ENCODE measurements at places on chromosomes 1 and 21.

GRCh38 chr1:79899914-79900313 lies 893.4 kb upstream of the ADGRL4 start:
- DNase-seq, result no peak

GRCh38 chr1:65232461-65232990 lies 76.8 kb upstream of the DNAJC6 start:
- DNase-seq, result no peak

- no peak for DNase-seq
These were observed 178.9 kb downstream of the PDE4B start for GRCh38 chr1:65971547-65971946.

DNA sequence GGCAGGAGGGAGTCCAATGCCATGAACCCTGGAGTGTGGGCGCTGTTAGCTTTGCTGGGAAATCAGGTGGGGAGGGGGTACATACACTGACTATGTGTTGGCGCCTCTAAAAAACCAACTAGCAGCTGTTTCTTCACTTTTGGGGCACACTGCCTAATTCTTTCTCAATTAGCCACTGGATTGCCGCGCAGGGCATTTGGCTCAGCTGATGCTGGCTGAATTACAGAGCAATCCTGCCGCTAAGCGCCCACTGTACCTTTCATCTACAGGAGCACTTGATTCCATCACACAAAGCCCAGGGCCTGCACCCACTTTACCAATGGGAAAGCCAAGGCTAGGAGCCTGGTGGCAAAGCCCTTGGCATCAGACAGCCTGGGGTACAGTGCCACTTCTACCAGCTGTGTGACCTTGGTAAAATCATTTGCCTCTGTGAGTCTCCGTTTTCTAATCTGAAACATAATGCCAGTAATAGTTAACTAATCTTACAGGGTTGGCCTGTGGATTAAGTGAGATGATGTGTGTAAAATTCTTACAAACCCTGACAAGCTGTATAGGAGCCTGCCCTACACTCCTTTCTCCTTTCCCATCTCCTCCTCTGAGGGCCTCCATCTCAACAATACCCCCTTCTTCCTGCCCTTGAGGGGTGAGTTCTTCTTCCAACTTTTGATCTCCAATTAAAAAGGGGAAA lies 59.0 kb downstream of the UBE2T start:
- DNase-seq, result no peak

DNA sequence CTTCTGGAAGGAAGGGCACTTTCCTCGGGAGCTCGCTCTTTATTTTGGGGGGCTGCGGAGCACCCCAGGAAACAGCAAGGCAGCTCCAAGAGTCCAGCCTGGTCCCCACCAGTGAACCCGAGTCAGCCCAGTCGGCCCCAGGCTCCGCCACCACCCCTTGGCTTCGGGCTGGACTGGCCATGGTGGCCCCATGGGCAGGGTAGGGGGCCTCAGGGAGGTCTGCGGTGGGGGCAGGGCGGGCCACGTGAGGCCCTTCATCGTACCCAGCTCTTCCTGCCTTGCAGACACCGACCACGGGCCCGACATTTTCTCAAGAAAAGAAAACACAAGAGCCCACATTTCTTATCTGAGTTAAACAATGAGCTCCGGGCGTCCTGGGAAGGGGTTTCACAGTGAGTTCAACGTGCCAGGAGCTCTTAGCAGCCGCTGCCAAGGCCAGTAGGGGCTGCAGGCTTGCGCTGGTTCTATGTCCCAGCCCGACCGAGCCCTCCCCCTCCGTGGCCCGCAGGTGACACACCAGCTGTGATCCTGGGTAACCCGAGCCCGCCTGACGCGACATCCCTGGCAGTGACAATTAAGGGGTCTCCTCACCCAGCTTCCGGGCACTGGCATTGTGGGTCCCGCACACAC lies 66.2 kb downstream of the PRDM16 start:
- no peak for DNase-seq

- DNase-seq, result no peak
These were observed 1510.3 kb downstream of the AMY1C start for GRCh38 chr1:105260001-105260400.

- no peak for DNase-seq
These were observed 65.4 kb downstream of the FAM163A start for GRCh38 chr1:179808503-179808902.

DNA sequence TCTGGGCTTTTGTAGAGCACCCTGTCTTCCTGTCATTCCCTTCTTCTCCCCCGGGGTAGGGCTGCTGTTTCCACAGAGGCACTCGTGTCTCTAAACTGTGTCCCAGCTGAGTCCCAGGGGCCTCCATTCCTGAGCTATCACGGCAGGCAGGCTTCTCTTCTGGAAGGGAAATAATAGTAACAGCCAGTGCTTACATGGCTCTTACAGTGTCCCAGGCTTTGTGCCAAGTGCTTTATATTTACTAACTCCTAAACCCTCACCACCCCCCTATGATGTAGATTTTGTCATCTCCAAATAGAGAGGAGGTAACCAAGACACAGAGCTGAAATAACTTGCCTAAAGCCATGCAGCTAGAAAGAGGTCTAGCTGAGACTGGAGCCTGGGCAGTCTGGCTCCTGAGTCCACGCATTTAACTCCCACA lies 1.4 kb upstream of the CELF3 start:
- DNase-seq, result no peak

- DNase-seq, result no peak
These were observed 23.1 kb downstream of the SOD1 start for GRCh38 chr21:31682620-31683019.

DNA sequence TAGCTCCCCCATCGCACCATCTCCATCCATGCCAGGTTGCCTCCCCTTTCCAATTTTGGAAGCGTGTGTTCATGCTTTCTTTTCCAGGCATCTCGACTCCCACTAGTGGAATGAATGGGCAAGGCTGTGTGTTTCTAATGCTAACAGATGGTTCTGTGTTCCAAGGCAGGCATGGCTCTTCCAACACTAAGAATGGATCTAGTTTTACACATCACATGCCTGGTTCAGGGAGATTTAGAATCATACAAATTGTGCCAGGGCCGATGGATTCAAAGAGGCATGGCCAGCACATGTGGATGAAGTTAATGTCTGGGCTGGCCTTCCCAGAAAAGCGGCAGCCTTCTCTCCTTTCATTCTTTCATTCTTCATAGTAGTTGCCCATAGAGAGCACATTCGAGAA lies 438.7 kb downstream of the PRDM2 start:
- DNase-seq, result no peak

- DNase-seq, result no peak
These were observed 97.7 kb downstream of the TMEM53 start for GRCh38 chr1:44576456-44577150.

DNA sequence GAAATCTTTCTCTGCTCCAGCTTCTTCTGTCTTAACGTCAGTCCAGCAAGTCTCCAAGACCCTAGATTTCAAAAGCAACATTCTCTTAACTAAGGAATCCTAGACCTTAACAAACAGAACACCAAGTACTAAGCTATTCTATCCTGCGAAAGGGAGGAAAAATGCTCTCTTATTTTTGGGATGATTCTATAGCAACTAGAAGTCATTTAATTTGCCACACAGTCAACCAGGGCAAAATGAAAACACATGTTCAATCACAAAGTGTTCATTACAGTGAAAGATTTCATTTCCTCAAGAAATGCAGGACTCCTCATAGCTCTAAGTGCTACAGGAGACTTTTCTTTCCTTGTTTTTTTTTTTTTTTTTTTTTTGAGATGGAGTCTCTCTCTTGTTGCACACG lies 36.2 kb upstream of the DOCK7 start:
- no peak for DNase-seq

GRCh38 chr1:24980836-24981630 lies 51.0 kb upstream of the RUNX3 start:
- DNase-seq, result no peak

GRCh38 chr1:68590473-68590872 lies 93.6 kb upstream of the DEPDC1 start:
- DNase-seq, result no peak

- DNase-seq, result no peak
These were observed 148.9 kb upstream of the RUNX1 start for GRCh38 chr21:35197992-35198431.

DNA sequence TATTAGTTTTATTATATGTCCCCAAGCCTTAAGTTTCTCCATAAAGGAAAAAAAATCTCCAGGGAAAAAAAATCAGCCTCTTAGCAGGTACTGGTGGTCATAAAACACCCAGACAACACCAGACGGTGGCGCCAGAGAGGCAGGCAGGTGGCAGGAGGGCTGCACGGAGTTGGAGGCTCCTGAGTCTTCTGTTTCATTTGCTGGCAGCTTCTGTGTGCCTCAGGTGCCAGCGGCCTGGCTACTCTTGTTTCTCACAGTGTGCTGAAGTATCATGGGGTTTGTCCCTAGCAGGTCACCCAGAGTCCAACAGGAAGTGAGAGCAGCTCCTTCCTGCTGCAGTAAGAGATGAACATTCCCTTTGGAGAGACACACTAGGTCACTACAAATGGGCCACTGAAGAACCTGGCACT lies 123.3 kb upstream of the GADD45A start:
- peak; percentile 96 for DNase-seq

DNA sequence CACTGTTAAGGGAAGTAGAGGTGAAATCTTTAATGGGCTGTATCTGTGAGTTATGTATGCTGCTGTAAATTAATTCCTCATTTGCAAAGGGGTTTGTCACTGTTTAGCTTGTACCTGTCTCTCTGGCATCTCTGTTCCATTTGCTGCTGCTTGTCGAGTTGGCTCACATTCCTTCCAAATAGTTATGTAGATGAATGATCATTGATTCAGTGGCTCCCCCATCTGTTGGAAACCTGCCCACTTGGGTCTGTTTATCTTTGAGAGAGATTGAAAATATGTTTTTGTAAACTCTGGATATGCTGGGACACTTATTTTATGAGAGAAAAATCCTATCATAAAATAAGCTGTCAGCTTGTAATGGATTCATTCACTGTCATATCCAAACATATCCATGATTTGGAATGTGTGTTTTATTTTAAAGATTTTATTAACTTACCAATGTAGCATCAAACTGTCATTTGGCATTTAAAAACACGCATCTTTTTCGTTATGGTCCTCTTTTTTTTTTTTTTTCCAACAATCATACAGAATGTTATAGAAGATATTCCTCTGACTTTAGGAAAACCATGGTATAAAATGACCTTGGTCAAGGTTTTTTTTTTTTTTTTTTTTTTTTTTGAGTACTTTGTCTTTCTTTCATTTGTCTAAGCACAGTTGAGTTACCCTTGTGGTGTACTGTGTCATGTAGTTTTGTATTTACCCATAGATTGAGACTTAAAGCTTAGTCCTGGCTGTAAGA lies 3.5 kb downstream of the RYR2 start:
- DNase-seq, result no peak

DNA sequence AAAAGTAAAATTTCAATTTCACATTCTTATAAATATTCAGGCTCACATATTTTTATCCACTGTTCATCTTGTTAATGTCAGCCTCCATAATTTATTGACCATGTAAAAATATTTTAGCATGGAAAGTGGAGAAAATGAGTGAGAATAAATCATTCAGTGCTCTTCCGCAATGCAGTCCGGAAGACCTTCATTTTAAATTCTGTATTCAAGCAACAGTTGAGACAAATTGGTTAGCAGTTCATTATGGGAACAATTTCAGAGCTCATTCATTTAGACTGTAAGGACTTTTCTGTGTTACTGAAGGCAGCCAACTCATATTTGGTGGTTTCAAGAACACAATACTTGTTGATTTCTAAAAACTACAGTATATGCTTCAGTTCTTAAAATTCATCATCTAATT lies 97.8 kb downstream of the TYW3 start:
- DNase-seq, result no peak

DNA sequence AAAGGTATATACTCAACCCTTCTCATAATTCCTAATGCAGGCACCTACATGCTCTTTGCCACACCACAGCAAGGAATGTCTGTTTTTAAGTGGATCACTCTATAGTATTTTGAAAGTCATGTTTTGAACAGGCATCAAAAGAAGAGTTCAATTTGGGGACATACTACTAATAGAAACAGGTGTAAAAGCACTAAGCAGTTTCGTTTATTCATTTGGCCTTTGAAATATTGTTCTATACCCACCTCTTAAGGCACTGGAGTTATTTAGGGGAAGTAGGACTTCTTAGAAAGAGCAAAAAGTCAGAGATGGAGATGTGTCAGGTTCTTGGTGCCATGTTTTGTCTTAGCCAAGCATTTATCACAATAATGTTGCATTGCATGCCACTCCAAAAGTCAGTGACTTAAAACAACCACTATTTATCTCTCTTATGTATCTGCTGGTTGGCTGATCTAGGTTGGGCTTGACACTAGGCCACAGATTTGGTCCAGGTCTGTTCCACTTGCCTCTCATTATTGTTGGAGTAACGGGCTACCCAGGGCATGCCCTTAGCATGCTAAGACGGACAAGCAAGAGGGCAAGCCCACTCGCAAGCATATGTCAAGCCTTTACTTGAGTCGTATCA lies 107.5 kb downstream of the RGL1 start:
- no peak for DNase-seq

- no peak for DNase-seq
These were observed 36.1 kb downstream of the SORT1 start for GRCh38 chr1:109361649-109362048.

DNA sequence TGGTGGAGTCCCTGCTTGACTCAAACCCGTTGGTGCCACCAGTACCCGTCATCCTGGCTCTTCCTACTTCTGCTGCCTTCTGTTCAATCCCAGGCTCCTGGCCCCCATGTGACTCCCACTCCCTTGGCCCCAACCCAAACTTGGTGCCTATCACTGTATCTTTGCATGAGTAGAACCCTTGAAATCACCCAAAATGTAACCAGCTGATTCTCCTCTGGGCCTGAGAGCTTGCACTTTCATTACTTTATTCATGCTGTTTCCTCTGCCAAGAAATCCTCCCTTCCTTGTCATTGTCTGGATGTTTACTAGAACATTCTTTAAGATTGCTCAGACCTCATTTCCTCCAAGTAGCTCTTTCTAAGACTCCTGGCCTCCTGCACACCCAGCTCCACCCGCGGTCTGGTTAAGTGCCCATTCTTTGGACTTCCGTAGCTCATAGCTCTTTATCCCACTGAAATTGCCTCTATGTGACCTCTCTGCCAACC lies 15.7 kb downstream of the PTAFR start:
- DNase-seq, result no peak

DNA sequence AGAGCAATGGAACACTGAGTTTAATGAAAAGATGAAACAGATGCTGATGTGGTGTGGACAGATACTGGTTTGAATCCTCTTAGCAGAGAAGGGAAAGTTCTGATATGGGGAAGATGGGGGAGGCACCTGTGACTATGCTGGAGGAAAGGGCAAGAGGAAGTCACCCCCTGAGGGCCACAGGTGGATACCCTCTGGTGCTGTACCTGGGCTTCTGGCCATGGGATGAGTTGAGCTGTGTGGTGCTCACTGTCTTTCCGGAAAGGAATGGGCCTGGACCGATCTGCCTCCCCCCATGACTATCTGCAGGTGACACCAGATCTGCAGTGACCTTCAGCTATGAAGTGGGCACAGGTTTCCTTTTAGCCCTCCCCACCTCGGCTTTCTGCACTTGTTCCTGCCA lies 52.4 kb downstream of the IER5 start:
- DNase-seq, result no peak

GRCh38 chr1:102732927-102733326 lies 375.4 kb downstream of the COL11A1 start:
- DNase-seq, result no peak
